ENCODE measurements at places on chromosomes 6 and 20.

DNA sequence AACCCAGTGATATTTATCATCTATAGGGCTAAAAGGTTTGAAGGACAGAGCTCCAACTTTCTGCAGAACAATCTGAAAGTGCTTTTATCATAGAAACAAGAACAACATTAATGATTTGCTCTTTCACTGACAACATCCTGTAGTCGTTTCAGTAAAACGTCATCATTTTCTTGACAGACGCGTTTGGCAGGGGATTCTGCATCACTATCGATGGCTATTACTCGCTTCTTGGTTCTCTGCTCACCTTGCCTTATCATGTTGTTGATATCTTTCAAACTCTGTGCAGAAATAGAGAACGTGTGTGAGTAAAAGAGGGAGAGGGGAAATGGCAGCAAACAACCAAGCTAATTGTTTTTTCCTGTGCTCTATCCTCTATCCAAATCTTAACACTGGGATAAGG lies 47.1 kb upstream of the SAMHD1 start:
- DNase-seq, result peak; percentile 39

DNA sequence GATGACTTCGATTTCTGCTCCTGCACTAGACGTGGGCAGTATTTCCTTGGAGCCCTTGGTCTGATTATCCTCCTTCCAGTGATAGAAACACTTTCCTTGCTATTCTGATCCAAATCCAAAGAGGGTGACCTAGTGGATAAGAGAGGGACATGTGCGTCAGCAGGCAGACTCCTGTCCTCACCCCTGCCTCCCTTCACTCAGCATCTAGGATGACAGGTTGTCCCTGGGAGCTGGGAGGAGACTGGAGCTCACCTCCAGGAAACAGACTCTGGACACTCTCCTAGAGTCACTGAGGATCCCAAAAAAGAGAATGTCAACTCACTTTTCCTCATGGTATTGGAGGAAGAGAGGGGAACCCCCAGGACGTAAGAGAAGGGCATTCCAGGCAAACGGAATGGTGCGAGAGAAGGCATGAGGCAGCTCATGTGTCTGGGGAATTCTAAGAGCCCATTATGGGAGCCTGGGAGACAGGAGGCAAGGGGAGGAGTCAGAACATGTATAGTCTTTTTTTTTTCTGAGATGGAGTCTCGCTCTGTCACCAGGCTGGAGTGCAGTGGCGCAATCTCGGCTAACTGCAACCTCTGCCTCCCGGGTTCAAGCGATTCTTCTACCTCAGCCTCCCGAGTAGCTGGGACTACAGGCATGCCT lies 2.2 kb downstream of the C20orf173 start:
- DNase-seq, result no peak

GRCh38 chr20:1324598-1325172 lies 4.3 kb downstream of the SDCBP2 start:
- no peak for DNase-seq

GRCh38 chr6:50187351-50187921 lies 137.7 kb upstream of the DEFB112 start:
- DNase-seq, result no peak

GRCh38 chr6:9646342-9647070 lies 768.4 kb downstream of the TFAP2A start:
- no peak for DNase-seq

DNA sequence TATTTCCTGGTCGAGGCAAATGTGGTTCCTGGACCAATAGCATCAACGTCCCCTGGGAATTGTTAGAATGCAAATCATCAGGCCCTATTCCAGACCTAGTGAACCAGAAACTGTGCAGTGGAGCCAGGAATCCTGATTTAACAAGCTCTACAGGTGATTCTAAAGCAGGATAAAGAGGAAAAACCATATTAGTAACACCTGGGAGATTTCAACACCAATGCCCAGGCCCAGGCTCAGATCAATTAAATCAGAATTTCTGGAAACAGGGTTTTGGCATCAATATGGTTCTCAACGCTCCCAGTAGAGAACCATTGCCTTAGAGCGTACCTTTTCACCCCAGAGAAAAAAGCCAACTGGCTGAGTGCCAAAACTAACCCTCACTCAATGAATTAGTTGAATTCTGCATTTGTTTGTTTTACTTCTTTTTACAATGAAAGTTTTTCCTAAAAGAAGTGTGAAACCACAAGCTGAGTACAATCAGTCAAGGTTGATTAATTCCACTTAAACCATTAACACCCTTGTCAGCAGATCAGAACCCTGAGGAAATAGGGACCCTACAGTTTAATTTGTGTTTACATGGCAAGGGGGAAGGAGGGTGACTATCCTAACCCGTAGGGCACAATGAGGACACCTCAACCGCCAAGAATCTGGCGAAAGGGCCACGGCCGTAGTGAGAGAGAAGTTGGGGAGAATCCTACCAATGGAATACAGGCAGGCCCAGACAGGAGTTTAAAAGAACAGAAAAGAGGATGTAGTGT lies 34.9 kb upstream of the LOC128125822 start:
- no peak for DNase-seq

- DNase-seq, result no peak
Observed at GRCh38 chr6:56025795-56026194, 150.4 kb upstream of the BMP5 start.

GRCh38 chr6:131613296-131613925 lies 14.6 kb downstream of the MED23 start:
- no peak for DNase-seq

- no peak for DNase-seq
Observed at GRCh38 chr6:156654919-156655918, 122.0 kb upstream of the ARID1B start.

DNA sequence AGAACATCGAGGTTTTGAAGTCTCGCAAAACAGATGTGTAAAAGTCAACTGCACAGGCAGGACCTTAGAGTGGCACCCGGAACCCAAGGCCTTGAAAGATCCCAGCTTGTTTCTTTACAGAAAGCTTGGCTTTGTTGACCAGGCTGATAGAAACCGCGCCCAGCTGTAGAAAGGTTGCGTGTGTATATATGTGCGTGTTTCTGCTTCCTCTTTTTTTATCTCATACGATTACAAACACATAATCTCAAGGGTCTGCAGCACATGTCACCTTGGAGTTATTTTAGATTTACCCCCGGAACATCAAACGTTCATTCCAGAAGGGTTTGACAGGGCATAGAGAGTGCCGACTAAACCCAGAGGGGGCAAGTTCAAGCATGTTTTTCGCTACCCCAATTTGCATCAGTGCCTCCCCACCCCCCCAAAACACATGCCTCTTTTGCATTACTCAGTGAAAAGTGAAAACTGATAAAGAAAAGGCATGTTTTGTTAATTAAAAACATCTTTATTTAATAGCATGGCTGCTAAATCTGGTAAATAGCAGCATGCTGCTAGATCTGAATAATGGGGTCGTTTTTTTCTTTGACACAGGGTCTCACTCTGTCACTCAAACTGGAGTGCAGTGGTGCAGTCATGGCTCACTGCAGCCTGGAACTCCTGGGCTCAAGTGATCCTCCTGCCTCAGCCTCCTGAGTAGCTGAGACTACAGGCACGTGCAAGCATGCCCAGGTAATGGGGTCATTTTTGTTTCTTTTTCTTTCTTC lies 33.2 kb upstream of the NCOA3 start:
- no peak for DNase-seq

- DNase-seq, result no peak
Observed at GRCh38 chr20:36424314-36424713, 117.0 kb upstream of the MYL9 start.

GRCh38 chr6:96823743-96824142 lies 13.5 kb downstream of the GPR63 start:
- no peak for DNase-seq

DNA sequence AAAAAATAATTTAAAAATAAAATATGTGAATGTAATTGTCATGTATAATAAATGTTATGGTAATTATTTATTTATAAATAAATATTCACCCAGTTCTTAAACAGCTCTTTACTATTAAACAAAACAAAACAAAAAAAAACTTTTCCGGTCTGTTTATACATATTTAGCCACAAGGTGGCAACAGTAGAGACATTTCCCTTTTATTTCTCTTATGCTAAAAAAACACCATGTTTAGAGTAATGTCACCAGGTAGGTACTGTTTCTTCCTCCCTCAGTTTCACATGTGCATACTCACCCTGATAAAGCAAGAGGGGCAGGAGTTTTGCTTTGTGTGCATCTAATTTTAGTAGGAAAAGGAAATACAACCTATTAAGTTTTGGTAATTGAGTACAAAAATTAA lies 610.4 kb upstream of the IMPG1 start:
- DNase-seq, result no peak

DNA sequence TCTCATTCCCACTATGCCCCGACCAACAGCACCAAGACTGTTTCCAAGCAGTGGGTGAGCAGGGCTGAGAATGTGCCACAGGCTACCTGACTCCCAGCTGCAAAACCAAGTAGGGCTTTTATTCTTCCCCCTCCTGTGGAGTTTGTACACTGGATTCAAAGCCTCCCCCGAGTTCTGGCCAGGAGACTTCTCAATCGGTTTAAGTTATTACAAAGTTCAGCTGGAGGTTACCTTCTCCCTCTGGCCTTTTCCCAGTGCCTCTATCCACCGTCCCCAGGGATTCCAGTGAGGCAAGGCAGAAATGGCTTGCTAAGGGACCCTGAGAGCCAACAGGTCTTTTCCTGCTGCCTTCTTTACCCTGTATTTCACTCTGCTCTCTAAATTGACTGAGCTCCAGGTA lies 217.0 kb downstream of the ADGRG6 start:
- no peak for DNase-seq

- DNase-seq, result no peak
Observed at GRCh38 chr6:33634161-33634727, 13.1 kb downstream of the ITPR3 start.

DNA sequence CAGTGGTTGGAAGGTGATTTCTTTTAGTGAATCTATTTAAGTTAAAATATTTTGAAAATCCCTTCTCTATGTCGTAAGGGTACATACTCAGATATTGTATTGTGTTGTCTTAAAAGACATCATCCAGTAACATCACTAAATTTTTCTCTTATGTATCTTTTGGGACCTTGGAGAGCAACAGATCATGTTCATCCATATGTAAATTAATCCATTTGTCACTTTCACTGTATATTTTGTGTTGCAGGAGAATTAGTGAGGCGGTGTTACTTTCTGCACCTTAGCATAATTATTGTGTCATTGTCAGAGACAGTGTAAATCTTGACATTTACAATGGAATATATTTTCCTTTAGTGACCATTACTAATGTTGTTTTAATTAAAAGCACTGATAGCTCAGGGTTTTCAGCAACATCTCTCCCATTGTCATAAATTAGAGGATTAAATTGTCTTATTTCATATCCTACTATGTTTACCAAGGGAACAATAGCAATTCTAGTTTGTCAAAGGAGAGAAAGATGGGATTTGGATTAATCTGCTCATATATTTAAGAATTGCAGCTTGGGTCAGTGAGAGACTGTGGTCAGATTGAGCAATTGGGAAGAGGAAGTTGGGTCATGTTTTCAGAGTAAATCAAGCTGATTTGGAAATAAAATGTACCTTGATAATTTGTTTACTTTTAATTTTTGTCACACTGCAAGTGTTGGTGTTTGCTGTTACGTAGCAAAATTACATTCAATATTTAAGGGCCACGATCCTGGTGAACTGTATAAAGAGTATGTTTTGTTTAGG lies 22.7 kb downstream of the DOK5 start:
- no peak for DNase-seq

DNA sequence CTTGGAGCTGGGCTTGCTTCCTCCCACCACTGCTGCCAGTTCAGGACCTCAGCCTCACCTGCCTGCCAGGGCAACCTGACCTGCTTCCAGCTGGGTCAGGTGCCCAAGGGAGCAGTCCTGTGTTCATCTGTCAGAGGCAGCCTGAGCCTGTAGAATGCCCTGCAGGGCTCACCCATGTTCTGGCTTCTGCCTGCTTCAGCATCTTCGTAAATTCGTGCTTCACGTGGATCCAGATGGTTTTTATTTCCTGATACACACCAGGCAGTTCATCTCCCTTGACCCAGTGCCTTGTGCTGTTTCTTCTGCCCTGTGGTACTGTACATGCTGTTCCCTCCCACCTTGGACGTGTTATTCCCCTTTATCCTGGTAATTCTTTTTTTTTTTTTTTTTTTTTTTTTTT lies 50.2 kb downstream of the ARID1B start:
- no peak for DNase-seq

DNA sequence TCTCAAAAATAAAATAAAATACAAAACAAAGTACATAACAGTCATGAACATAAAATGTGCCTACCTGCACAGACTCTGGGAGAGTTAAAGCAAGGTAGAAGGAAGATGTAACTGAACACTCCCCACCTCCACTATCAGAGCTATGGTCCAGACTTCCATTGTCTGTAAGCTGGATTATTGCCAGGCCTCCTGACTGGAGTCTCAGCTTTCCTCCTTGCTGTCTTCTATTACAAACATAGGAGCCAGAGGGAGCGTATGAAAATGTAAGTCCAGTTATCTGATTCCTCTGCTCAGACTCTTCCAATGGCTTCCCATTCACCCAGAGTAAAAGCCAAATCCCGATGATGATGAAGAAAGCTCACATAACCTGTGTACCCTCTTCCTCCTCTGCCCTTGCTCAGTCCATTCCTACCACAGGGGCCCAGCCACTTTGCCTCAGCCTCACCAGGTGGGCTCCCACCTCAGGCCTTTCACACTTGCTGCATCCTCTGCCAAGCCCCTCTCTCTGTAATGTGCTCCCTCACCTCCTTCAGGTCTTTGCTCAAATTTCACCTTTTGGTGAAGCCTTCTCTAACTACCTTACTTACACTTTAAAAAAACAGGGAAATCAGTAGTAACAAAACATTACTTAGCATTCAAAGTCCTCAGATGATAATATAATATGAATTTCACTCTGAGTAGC lies 194.1 kb downstream of the RIMS1 start:
- no peak for DNase-seq

All from central memory CD4-positive, alpha-beta T cell (primary cell).